ENCODE measurements at places on chromosomes 5 and 9.

DNA sequence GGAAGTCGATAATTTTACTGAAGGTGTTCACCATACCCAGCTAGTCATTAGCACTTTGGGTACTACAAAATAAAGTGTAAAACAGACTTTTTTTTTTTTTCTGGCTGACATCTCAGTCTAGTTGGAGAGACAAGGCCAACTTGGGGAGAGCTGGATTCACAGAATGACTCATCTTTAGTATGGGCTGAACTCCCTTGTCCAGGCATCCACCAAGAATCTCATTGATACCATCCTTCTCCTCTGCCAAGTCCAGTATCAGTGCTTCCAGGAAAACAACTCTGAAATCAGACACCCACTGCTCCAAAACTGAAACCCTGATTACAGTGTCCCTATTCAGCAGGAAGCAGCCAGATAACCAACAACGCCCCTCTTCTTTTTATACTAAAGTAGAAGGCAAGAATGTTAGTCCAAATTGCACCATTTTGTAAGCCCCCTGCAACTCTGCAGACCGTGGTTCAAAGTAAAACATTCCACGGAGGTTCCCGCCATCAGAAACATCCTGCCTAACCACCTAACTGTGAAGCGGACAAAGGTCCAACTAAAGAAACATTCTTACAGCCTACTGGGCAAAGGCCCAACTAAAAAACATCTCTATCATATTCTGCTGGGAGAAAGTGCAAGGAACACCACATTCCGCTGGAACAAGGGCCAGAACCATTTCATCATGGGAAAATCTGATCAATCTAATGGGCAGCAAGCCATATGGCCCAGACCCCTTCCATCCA lies 728.2 kb downstream of the BRINP1 start:
- no peak for DNase-seq

GRCh38 chr5:79827159-79827629 lies 137.6 kb downstream of the CMYA5 start:
- DNase-seq, result no peak

GRCh38 chr5:134175921-134176510 lies 734 bp downstream of the SKP1 start:
- DNase-seq, result no peak

DNA sequence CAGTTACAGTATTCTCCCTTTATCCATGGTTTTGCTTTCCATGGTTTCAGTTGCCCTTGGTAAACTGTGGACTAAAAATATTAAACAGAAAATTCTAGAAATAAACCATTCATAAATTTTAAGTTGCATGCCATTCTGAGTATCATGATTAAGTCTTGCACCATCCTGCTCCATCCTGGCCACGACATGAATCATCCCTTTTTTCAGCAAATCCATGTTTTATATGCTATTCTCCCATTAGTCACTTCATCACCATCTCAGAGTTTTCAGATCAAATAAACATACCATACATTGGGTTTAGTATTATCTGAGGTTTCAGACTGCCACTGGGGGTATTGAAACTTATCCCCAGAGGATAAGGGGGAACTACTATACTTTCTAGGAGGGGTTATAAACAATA lies 234.4 kb upstream of the ATP10B start:
- no peak for DNase-seq

DNA sequence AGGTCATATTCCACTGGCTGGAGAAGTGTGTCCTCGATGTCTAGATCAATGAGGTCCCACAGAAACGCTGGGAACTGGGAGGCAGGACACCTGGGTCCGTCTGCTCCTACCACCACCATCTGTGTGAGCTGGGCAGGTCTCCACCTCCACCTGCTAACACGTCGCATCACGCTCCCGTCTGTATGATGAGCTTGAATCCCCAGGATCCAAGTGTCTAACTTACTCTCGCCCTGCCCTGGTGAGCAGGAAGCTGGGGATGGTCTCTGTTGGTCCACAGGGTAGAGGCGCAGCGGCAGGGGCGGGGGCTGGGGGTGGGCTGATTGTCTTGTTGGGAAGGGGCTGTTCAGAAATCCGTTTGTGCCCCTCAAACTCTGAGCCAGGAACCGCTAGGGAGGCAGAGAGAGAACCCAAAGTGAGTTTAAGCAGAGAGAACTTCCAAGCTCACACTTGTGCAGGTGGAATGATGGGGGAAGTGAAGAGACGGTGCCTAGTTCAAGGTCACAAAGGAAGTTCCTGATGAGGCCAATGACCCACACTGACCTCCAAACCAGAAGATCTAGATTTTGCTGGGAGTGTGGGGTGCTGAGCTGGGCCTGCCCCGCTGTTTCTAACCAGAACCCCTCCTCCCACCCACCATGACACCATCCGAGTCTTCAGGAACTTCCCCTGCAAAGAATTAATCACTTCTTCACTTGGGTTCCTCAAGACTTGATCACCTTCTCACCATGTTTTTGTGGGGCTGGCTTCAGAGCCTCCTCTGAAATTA lies 21.1 kb downstream of the ORM2 start:
- no peak for DNase-seq

DNA sequence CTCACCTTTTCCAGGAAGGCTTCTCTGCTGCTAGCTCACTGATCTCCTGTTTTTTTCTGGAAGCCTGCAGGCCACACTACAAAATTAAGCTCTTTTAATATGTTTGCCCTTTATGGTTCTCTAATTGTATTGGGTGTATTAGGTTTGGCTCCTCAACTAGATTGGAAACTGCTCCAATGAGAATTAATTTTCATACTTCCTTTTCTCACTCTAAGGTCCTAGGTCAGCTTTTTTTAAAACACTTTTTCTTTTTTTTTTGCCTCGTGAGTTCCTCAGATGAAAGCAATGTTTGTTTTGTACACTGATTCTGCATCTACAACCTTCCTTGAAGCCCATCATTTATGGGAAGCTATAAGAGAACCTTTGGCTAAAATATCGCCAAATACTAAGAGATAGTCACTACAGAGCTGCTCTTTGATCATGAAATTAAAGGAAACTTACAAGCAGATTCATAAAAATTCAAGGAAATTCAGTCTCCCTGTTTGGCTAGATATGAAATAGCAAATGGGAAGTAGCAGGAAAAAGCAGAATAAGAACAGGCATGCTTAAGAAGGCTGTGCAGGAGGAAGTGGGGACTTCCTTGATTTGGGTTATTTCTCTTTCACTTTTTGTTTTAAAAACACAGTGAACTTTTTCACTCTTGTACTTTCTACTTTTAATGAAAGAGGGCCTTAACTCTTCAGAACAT lies 55.2 kb upstream of the FYB1 start:
- no peak for DNase-seq

DNA sequence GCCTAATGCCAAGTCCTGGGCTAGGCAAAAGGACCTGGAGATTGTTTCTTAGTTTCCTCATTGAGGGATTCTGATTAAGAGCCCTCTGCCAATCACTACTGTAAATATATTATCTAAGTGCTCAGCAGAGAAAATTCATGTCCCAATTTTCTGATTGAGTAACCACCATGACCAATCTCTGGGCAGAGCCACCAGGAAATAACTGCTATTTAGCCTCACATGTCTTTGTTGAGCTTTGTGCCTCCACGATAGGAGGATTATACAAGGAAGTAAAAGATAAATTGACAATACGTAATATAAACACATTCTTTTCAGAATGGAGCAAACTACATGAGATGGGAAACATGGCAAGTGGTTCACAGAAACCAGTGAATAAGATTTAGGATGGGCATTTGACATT lies 396.1 kb upstream of the PAPPA start:
- DNase-seq, result no peak

DNA sequence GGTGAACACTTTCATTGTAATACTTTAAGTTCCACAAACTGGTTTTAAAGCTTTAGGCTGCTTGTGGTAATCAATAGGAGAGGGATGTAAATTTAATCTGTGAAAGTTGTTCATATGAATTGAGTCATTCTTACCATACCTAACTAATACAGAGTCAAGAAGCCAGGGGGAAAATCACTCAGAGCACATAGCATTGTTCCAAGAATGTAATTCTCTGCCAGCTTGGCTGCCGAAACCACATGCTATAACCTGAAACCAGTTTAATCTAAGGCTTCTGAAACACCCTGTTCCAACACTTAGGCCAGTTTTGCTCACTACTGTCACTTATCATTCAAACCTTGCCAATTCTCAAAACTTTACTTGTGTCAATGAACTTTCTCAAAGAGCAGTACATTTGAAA lies 528.8 kb upstream of the GRAMD2B start:
- DNase-seq, result no peak

GRCh38 chr9:69131682-69132081 lies 42.4 kb upstream of the TJP2 start:
- no peak for DNase-seq

- DNase-seq, result no peak
Measured at GRCh38 chr9:36337002-36337401, 63.1 kb downstream of the RNF38 start.

DNA sequence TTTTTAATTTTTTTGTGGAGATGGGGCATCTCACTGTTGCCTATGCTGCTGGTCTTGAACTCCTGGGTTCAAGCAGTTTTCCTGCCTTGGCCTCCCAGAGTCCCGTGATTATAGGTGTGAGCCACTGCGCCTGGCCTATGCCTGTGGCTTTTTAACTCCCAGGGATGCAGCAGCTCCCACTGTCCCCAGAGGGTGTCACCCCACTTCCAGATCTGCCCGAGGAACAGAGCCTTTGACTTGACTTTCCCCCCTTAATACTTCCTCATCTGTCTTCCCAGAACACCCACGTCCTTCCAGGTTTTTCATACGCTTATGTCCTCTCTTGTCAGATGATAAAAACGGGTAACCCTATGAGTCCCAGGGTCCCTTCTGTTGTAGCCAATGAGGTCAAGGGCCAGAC lies 7.6 kb upstream of the PRRC2B start:
- no peak for DNase-seq

- no peak for DNase-seq
Measured at GRCh38 chr9:128470560-128470959, 14.8 kb downstream of the ODF2 start.

DNA sequence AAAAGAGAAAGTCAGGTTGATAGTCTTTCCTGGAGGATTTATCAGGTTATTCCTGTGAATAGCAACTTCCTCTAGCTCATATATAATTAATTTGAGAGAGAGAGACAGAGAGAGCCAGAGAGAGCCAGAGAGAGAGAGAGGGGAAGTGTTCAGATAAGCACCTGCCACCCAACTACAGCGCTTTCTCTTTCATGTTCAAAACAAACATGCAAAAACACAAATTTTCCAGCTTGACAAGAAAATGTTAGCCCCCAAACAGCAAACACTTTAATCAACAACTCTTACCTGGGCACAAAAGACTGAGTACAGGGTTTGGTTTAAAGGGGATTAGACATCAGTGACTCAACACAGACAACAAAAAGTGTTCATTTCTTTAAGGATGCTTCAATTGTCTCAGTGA lies 61.7 kb upstream of the PLPP6 start:
- DNase-seq, result no peak

- no peak for DNase-seq
Measured at GRCh38 chr9:107750741-107751566, 261.4 kb upstream of the KLF4 start.
